ENCODE measurements at places on chromosomes 16 and 17.

DNA sequence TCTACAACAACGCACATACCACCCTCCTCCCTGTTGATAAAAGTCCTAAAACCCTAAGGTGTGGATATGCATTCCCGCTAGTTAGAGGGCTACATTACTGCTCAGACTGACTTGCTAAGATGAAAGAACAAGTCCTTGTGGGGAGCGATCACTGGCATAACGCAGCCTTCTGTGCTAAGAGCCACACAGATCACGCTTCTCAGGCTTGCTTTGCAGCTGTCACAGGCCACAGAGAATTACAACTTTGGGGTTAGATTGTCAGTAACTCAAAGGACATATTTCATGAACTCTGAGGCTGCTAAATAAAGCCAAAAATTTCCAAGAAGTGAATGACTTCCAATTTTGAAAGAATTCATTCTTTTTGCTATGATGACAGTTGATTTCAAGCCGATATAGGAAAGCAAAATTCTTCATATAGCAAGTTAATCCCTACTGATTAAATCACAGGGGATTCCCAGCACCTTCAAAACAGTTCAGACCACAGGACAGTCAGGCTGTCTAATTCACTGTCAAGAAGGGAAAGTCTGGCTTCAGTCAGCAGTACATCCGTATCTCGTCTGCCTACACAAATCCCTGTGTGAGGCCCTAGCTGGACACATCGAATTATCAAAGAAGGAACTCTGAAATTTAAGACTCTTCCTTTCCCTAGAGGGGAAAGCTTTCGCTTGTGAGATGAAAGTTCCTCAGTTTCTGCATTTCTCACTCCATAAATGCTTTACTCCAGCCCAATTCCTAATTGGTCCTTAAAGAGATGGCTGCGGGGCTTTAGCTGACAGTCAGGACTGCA lies 107.1 kb downstream of the VPS53 start:
- no peak for DNase-seq

DNA sequence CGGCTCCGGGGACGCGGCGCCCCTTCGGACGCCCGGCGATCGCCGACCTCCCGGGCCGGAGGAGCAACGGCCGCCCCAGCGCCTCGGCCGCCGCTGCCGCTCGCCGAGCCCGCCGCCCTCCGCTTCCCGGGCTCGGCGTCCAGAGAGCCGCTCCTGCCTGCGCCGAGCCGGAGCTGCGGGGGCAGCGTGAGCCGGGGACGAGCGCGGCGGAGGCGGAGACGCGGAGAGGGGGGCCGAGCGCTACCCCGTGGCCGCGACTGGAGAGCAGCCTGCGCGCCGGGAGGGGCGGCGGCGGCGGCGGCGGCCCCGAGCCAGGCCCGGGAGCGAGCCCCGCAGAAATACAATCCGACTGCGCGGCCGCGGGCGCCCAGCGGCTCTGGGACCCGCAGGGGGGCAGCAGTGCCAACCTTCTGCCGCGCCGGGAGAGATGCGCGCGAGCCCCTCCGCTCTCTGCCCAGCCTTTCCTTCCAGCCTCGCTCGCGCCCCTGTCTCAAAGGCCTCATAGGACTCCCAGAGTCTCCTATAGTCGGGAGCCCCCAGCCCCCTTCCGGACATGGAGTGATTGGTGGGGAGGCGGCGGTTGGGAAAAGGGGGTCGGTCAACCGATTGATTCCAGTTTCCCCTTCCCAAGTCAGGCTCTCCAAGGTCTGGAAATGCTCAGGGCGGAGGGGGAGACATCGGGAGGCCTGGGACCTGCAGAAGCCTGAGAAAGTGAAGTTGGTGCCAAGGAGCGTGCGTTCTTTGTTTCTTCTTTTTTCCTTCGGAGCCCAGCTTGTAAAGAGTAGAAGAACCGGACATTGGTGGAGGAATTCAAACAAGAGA lies 1.0 kb upstream of the SDK2 start:
- peak; percentile 7 for DNase-seq

GRCh38 chr16:3546986-3547682 lies 30.1 kb downstream of the NLRC3 start:
- no peak for DNase-seq

DNA sequence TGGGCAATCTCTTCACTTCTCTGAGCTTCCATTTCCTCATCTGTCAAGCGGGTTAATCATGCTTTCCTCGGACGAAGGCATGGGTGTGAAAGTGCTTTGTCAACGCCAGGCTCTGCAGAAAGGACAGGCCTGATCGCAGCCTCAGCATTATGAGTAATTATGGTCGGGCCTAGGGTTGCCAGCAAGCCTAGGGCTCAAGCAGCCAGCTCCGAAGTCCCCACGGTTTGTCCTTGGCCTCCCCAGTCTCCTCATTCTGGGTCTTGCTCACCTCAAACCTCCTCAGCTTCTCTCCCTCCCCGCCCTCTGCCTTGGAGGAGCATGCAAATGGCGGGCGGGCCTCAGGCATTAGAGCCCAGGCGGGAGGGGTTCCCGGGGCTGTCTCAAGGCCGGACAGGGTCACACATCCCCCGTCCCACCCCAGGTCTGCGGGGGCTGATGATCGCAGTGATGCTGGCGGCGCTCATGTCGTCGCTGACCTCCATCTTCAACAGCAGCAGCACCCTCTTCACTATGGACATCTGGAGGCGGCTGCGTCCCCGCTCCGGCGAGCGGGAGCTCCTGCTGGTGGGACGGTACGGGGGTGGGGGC lies 10.2 kb upstream of the FAM83G start:
- no peak for DNase-seq

- DNase-seq = no peak
Observed at GRCh38 chr17:44320066-44320465, 4.6 kb downstream of the SLC25A39 start.

GRCh38 chr17:72124438-72124775 lies 3.6 kb downstream of the SOX9 start:
- DNase-seq = no peak

GRCh38 chr16:19142939-19143598 lies 25.0 kb upstream of the SYT17 start:
- DNase-seq = no peak

- no peak for DNase-seq
Observed at GRCh38 chr16:8713635-8714172, 39.3 kb downstream of the ABAT start.

DNA sequence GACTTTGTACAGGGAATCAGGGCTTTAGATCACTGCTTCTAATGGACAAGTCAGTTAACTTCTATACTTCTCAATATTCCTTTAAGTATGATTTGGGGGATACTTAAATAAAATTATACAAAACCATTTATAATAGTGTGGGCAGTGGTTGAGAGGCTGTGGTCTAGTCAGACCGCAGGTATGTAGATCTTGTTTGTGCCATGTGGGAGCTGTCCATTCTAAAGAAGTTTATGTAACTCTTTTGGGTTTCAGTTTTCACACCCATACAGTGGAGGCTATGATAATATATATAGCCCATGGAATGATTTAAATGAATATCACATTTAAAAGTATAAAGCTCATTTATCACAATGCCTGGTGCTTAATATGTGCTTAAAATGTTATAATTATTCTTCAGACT lies 654.3 kb upstream of the KIF2B start:
- DNase-seq = no peak

- DNase-seq = no peak
Observed at GRCh38 chr17:42779936-42780850, at the start of gene WNK4. Gene WNK4, plus strand, starts transcription at chr17:42780610. Its CDS starts 89 bp downstream, at chr17:42780699.

- DNase-seq = no peak
Observed at GRCh38 chr16:5035909-5036227, 2.1 kb upstream of the NAGPA start.

DNA sequence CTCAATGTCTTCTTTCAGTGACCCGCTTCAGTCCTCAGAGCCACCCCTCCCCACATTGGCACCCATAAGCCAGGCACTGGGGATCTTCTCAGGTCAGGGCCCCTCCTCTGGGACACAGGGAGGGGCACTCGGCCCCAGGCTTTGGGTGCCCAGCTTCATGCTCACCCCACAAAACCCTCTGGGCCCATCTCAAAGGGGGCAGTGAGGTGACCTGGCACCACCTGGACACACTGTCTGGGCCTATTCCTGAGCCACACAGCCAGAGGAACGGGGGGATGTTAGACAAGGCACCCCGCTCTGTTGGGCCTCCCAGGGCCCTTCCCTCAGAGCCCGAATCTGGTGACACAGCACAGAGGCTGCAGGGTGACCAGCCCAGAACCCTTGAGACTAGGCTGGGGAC lies 36.1 kb downstream of the TNFRSF13B start:
- no peak for DNase-seq

DNA sequence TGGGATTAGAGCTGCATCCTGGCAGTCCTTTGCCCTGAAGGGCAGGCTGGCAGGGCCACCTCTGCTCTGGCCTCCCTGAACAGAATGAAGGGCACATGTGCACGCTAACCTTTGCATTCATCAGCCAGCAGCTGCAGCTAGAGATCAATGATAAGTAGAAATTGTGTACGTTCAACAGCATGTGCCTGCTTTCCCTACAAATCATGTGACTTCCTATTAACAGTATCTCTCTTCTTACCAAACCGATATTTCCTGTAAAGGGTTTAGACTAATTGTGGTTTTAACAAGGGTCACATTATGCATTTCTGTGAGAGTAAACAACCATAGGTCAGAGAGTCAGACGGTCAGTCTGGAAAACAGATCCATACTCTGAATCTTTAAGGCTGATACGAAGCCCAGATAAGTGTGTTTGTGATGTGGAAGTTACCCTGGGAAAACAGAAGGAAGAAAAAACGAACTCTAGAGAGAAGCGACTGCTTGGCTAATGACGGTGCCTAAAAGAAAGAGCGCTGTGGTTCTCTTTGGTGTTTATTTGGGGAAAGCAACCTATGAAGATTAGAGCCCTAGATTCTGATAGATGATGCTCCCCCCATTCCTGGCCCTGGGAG lies 219.4 kb downstream of the MAF start:
- no peak for DNase-seq

GRCh38 chr17:57557834-57558681 lies 187.0 kb downstream of the CCDC182 start:
- DNase-seq = no peak

DNA sequence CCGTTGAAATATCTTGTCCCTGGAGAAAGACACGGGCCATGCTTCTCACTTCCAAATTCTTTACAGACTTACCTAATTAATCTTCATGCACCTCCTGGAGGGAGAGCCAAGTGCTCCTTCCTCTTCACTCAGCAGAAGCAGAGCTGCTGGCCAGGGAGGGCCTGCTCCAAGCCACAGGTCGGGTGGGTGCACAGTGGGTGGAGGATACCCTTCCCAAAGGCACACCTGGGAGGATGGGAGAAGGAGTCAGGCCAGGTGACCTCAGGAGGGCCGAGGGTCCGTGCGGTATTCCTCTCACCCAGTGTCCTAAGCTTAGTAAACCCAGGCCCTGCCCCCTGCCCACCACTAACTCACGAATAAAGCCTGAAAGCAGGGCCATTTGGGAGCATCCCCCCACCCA lies 171.3 kb upstream of the RPL38 start:
- DNase-seq = no peak

- no peak for DNase-seq
Observed at GRCh38 chr17:61451538-61452300, 503 bp upstream of the TBX4 start.

- no peak for DNase-seq
Observed at GRCh38 chr17:27974531-27975145, 67.8 kb upstream of the NLK start.

- DNase-seq = no peak
Observed at GRCh38 chr17:77479372-77480198, 338.8 kb downstream of the SEC14L1 start.

DNA sequence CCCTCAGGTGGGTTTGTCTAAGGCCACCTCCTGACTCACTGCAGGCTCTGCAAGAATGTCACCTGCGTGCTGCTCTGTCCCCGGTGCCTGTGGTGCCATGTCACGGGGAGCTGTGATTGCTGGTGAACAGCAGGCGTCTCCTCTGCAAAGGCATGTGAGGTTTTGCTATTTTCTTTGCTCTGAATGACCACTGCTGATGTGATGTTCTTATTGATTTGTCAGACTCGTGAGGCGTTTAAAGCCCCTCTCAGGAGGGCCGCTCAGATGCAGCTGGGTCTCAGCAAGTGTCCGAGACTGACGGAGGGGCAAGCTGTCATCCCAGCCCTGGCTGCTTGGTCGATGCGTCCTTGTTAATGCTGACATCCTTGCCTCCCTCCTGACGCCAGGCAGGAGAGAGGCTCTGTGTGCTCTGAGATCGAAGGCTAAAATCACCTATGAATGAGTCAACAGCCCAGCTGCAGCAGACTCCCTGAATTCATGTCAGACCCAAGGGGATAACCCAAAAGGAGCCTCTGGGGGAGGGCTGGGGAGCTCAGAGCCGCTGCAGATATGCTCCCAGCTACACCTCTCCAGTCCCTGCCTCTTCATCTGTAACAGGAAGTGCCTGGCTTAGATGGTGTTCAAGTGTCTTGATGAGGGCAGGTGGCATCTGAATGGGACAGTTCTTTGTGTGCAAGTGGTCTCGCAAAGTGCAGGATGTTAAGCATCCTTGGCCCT lies 11.8 kb upstream of the PEMT start:
- no peak for DNase-seq

DNA sequence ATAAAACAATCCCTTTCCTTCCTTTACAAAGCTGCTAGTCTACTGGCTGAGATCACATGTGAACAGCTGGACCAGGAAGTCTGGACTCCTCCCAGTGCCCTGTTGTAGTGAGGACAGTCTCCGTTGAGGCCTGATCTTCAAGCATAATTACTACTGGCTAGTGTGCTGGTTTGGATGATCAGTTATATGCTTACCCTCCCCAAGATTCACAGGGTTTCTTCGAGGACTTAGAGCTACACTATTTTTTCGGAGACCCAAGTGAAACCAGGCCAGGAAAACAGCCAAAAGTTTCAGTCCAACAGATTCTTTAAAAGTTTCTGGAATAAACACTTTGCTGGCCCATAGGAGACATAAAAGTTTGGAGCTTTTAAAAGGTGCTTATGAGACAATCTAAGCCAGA lies 194.9 kb upstream of the CDH11 start:
- no peak for DNase-seq

- peak; percentile 37 for DNase-seq
Observed at GRCh38 chr16:19696328-19696727, 21.7 kb downstream of the KNOP1 start.

- no peak for DNase-seq
Observed at GRCh38 chr17:8555062-8555461, 75.5 kb downstream of the MYH10 start.

DNA sequence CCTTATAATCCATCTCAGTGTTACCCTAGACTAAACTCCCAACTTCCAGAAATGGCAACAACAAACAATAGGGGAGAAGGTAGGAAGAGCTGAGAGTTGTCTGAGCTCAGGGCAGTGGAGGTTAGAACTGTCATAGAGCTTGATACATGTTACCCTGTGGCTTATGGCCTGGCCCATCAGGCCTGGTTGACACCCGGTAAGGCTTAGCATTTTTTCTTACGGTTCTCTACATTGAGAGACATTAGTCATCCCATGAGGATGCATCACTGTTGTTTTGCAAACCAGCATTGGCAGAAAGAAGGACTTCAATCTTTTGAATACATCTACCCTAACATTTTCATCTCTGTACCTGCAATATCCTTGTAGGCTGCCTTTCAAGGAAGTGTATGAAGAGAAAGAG lies 226.6 kb downstream of the PHKB start:
- DNase-seq = no peak

DNA sequence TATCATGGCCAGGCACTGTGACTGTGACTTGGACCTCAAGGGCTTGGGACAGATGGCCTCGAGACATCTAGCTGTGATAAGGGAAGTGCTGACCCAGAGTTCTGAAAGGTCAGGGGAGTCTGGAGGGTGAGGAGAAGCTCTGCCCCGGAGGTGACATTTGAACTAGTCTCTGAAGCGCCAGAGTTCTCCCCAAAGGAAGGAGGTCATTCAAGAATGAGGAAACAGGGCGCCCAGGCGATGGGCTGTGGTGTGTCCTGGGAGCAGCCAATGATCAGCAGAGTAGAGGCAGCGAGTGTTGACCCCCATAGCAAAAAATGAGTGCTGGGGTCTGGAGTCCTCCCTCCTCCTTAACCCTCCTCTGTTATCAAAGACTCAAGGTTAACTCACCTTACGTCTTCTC lies 4.9 kb downstream of the STARD3 start:
- DNase-seq = no peak

GRCh38 chr17:42133461-42134041 lies 10.9 kb downstream of the HSPB9 start:
- DNase-seq = no peak
